Brain (organoid and tissue), 16 donors: ENCODE measurements at places on chromosomes 12 and 14. TPM values are rescaled to one million over a fixed set of nuclear protein-coding genes. Genes with fewer than 3 reads are reported as not detected.

DNA sequence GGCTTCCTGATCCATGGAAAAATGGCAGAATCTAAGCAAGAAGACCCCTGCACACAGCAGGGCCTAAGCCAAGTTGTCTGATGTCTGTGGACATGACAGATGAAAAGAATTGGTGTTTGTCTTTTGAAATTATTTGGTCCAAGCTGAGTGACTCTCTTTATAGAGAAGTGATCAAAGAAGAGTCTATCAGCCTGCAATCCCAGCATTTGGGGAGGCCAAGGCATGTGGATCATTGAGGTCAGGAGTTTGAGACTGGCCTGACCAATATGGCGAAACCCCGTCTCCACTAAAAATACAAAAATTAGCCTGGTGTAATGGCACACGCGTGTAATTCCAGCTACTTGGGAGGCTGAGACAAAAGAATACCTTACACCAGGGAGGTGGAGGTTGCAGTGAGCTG lies 64.8 kb upstream of the TUNAR start:
- no peak for DNase-seq

- DNase-seq = no peak
Measured at GRCh38 chr12:108721824-108722223, 9.5 kb downstream of the CORO1C start.

GRCh38 chr14:54610051-54610977 lies 43.4 kb downstream of the SAMD4A start:
- DNase-seq = no peak

GRCh38 chr14:76924371-76925096 lies 98.3 kb downstream of the LRRC74A start:
- DNase-seq = peak; percentile 95

GRCh38 chr14:64074961-64075612 lies 219.1 kb downstream of the ESR2 start:
- no peak for DNase-seq

DNA sequence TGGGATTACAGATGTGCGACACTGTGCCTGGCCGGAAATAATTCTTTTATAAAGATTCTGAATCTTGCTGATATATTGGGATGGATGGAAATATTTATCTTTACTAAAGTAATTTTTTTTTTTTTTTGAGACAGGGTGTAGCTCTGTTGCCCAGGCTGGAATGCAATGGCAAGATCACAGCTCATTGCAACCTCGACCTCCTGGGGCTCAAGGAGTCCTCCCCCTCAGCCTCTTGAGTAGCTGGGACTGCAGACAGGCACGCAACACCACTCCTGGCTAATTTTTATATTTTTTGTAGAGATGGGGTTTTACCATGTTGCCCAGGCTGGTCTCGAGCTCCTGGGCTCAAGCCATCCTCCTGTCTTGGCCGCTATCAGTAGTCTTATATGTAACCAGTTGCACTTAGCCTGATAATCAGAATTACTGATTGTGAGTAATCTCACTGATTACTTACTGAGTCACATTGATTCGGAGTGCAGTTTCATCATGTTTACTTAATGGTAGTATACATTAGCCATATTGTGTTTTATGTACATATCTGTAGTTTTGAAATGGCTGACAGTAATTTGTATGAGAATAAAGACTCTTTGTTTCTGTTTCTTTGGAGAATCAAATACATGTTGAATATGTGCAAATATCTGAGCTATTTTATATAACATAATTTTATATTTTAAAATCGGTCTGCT lies 50.4 kb upstream of the LRTM2 start:
- DNase-seq = no peak

DNA sequence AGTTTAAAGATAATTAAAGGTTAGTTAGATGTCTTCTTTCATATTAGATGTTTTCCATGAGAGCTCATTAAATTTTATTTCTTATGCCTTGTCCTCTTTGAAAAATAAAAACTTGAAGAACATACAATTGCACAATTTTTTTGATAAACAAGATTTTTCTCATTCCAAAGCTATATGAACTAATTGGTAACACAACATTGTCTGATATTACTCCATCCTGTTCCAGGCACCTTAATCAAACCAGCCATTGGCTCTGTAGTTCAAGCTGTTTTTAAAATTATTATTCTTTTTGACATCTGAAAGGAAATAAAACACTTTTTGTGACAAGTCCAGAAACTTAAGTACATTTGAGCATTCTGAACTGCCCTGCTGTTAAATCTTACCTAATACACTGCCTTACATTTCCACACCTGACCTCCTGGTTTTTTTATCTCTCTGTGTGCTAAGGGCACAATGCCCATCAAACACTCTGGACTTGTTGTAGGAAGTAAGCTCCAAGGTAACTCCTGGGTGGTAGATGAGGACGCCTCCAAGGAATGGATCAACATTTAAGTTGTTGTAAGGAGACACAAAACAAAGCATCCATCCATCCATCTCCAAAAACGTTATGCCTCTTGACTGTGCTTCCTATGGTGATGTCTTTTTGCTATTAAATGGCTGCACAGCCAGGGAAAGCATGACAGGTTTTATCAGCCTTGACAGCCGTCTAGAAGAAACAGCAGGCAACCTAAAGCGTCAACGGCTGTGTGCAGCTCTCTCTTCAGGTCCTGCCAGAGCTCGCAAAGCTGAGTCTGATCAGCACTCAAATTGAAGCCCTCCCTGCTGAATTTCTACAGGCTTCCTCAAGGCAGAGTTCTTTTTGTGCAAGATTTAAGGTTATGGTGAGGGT lies 449.9 kb upstream of the FLRT2 start:
- peak; percentile 62 for DNase-seq

Gene PPFIBP1
- 7.9 TPM for polyA plus RNA-seq

Gene A2M
- 210 TPM for polyA plus RNA-seq

Gene ITPR2
- polyA plus RNA-seq = 1.6 TPM
